NCI-H460 (cell line): ENCODE measurements at places on chromosomes 16 and 17. TPM values are rescaled to one million over a fixed set of nuclear protein-coding genes. Genes with fewer than 3 reads are reported as not detected.

- DNase-seq, result no peak
These were observed 1.3 kb downstream of the MPP3 start for GRCh38 chr17:43831633-43832032.

DNA sequence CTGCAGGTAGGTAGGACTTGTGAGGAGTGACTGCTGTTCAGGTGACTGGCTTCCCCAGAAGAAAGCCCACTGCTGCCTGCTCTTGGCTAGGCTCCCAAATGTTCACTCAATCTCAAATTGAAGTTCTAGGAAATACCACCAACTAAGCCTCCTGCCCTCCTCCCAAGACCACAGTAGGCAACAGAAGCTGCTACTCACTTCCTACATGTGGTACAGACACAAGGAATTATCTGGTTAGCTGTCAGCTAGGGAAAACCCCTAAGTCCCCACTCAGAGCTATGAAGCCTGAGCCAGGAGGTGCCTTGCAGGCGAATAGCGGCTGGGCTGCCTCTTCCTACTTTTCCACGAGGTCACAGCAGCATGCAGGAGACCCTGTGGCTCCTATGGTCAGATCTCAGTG lies 4.9 kb downstream of the FBXO39 start:
- DNase-seq, result no peak

- DNase-seq, result no peak
These were observed 154.0 kb downstream of the SLC39A11 start for GRCh38 chr17:72938482-72938881.

- no peak for DNase-seq
These were observed 17.4 kb downstream of the COL1A1 start for GRCh38 chr17:50184064-50184463.

DNA sequence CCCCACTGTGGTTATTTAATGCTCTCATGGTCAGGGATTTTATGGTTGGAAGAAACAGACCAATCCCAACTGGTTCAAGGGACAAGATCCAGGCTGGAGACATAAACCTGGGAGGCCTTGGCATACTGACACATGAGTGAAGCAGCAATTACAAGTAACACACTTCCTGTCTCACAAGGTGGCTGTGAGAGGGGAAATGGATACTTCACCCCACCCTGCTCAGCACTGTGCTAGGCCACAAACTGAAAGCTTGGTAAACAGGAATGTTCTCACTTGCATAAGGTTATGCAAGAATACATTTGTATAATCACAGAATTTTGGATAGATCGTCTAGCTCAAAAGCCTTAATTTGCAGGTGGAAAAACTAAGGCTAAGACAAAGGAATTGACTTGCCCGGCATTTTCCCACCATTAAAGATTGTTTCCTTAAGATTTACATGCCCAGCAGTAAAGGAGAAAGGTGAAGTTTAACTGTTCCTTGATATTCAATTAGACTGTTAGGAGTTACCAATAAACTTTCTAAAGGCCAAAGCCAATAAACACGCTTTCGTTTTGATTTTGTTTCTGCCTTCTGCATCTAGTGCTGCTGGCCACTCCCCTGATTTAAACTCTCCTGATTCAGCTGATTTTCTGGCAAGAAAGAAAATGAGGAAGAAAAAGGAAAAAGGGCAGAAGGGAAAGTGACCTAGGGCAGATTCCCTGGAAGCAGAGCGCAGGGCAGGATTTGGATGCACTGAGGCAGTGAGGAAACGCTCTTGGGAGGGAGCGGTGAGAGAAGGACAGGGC lies 215.6 kb upstream of the CDH5 start:
- DNase-seq, result no peak

DNA sequence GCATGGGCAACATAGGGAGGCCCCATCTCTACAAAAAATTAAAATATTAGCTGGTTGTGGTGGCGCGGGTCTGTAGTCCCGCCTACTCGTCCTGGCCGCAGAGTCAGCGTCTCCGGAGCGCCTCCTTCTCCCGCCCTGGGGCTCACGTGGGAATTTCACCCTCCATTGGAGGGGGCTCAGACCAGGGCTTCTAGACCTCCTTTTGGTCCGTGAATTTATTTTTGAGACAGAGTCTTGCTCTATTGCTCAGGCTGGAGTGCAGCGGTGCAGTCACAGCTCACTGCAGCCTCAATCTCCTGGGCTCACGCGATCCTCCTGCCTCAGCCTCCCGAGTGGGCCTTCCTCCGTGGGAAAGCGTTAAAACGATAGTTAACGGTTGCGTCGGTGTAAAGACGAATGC lies 394 bp upstream of the NME4 start:
- DNase-seq, result peak; percentile 52

DNA sequence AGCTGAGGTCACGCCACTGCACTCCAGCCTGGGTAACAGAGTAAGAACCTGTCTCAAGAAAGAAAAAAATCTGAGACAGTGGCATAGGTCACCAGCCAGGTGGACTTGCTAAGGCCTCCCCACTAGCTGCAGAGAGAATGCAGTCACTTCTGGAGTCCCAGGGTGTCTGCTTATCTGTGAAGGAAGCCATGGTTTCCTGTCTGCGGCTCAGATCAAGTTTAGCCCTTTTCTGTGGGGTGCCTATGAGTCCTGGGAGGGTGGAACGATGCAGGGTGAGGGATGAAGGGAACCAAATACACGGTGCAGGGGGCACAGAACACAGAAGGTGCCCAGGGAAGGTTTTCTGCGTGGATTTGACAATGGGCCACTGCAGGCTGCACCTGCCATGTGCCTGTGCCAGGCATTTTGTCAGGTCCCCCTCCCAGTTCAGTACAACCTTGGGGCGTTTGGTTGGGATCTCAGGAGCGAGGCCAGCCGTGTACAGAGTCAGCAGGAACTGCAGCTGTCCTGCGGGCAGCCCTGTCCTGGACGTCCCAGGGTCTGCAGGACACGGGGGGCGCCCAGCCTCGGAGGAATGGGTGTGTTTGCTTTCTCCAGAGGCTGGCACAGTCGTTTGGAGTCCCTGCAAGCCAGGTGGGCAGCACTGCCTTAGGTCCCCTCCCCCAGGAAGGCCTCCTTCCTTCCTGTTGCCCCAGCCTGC lies 41.8 kb downstream of the RAB11FIP4 start:
- DNase-seq, result no peak

- DNase-seq, result no peak
These were observed 328.0 kb downstream of the TMEM114 start for GRCh38 chr16:8262299-8262698.

GRCh38 chr17:50184611-50185398 lies 16.6 kb downstream of the COL1A1 start:
- DNase-seq, result no peak

GRCh38 chr16:23368469-23368868 lies 66.4 kb downstream of the SCNN1B start:
- no peak for DNase-seq

DNA sequence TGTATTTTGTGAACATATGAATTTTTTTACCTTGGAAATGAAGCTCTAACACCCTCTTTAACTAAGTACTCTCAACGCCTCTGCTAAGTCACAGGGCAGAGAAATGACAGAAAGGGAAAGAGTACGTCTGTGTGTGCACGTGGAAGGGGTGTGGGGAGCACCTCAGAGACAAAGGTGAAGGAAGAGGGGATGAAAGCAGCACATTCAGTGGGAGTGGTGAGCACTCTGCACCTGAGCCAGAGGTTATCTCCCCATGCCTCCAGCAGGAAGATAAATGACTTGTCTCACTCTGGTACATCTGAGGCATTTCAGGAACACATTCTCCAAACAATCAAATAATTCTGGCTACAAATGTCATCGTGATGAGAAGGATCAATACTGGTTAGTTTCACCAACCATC lies 15.0 kb downstream of the GNA13 start:
- no peak for DNase-seq

DNA sequence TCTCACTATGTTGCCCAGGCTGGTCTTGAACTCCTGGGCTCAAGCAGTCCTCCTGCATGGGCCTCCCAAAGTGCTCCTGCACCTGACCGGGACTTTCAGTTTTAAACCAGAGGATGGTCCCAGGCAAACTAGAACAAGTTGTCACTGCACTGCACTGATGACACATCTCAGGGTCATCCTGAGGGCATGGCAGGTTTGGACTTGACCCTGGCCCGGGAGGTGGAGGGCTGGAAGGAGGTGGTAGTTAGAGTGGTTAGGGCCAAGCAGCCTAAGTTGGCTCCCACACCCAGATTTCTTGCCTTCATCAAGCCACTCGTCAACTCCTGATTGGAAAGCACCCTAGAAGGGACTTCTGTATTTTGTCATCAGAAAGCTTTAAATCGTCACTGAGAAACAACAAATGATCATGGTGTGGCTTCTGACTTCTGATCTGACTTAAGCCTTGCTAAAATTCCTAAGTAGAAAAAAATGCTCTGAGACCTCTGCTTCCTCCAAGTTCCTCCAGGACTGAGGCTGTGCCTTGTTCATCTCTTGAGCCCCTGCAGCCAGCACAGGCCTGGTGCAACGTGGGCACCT lies 43.5 kb downstream of the EMP2 start:
- DNase-seq, result no peak

GRCh38 chr17:36839256-36839655 lies 98.0 kb upstream of the LHX1 start:
- no peak for DNase-seq

DNA sequence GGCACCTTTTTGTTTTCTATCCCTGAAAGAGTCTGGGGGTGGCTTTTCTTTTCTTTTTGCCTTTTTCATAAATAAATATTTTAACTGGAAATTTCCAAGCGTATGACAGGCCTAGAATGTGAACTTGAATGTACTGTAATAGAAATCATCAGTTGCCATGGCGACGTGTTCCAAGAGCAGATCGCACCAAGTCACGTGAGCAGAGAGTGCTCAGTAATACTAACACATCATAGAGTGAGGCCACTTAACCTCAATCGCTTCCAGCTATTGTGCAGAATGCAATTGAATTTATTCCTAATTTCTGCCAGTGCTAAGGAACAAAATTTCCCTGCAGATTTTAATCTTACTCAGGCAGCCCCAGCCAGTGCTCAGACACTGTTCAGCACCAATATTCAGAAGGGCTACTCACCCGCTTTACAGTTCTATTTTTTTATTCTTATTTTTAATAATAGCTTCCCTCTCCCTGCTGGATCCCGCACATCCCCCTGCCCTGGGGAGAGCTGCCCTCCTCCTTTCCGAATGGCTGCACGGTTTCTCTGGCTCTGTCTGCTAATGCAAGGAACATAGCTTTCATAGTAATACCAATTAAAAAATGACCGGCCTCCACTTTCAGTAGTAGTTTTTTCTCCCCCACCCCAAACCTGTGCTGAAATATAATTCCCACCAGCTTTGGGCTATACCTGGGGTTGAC lies 26.2 kb upstream of the PMFBP1 start:
- DNase-seq, result no peak

DNA sequence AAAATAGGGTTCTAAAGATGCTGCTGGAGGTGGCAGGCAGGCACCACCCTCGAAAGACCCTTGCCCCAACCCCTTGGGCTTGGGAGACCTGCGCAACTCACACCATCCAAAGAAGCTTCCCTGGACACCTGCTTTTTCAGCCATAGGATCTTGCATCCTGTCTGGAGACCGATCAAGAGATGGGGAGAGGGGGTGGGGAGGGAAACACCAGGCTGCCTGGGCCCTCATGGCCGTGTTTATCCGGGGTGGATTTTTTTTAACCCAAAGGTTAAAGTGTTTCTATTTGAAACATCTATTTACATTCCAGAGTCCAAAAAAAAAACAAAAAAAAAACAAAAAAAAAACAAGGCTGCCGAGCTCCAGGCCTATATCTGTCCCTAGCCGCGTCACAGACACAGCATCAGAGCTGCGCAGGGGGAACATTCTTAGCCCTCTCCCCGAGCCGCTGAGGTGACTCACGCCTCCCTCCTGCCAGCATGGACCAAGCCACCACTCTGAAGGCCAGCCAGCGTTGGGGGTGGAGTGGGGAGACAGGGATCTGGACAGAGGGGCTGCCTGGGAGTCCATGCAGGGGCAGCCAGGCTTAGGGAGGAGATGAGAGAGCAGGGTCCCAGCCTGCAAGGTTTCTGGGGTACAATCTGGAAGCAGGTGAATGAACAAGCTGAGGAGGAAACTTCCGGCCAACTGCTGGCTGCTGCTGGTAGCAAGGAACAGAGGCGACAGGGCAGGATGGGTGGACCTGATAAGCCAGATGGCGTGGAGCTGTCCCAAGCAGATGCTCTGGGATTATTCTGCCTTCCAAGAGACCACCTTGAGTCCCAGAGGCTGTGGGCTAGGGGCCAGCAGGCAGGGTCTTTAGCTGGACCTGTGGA lies 14.8 kb downstream of the HDAC5 start:
- DNase-seq, result peak; percentile 22

GRCh38 chr17:50424246-50424995 lies 1.6 kb upstream of the ACSF2 start:
- no peak for DNase-seq

GRCh38 chr16:4602331-4602730 lies 12.4 kb downstream of the UBALD1 start:
- DNase-seq, result no peak

DNA sequence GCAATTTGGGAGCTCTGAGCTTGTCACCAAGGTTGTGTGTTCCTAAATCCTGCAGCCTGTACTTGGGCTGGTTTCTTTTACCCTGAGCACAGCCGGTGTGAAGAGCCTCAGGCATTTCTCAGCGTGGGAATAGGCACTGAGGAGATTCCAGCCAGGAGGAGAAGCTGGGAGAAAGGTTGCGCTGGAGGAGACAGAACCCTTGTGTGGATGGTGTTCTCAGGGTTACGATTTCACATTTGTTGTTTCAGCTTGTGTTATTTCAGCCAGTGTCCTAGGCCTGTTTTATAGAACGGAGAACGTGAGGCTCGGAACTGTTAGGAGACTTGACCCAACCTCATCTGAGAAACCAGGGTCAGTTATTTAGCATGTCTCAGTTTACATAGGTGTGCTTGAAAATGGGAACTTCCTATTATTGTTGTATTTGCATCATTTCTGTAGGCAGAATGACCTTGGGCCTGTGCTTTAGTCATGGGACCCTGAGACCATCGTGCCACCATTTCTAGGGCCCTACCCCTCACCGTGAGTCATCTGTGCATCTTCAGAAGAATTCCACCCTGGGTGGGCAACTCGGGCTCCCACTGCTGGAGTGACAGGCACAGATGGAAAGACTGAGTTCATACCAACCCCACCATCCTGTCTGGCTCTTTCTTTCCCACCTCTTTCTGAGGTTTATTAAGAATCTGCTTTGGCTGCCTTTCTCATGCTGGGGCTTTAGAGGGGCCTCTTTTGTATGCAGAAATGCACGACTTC lies 134.9 kb downstream of the MSI2 start:
- no peak for DNase-seq

Gene CMTM2
- not detected in 2 replicates for total RNA-seq

Gene CCT6B
- total RNA-seq, result 0.52 and 0.94 TPM in 2 replicates

Gene MMP28
- total RNA-seq, result 0.12 TPM in 1 of 2 replicates, not detected in the other

Gene SLC13A5
- not detected in 2 replicates for total RNA-seq

Gene SLC47A1
- total RNA-seq, result 25.6 and 29.6 TPM in 2 replicates

Gene TNFRSF17
- total RNA-seq, result not detected in 2 replicates

Gene NAGS
- total RNA-seq, result 0.25 and 0.58 TPM in 2 replicates

Gene PDILT
- total RNA-seq, result not detected in 2 replicates

Gene CFAP97D1
- total RNA-seq, result 0.09 TPM in 1 of 2 replicates, not detected in the other
